COR-L47 (cell line): ENCODE measurements at places on chromosomes 5 and 9.

DNA sequence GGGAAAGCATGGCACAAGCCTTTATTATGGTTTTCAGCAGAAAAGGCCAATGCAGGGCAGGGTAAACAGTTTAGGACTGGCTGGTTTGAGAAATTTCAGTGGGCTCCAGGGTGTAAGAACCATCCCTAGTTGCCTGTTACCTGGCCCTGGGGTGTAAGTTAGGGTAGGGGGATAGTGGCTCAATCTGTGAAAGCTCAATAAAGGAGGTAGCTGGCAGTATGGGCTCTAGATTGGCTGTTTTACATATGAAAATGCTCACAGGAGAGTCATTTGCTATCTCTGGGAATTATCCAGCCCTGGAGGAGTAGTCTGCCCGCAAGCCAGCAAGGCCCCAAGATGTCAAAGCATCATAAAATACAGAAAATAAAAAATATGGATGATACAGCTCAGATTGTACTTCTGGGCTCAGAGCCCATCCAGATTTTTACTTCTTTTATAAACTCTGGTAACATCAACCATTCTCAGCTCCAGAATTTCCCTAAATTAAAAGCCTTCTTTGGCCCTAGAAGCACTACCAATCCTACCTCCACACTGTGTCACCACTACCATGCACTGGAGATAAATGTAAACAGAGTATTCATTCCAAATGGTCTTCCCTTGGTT, 31.1 kb downstream of the SSBP2 start:
- DNase-seq: no peak

GRCh38 chr5:160133071-160133917, 14.0 kb upstream of the PWWP2A start:
- no peak for DNase-seq

DNA sequence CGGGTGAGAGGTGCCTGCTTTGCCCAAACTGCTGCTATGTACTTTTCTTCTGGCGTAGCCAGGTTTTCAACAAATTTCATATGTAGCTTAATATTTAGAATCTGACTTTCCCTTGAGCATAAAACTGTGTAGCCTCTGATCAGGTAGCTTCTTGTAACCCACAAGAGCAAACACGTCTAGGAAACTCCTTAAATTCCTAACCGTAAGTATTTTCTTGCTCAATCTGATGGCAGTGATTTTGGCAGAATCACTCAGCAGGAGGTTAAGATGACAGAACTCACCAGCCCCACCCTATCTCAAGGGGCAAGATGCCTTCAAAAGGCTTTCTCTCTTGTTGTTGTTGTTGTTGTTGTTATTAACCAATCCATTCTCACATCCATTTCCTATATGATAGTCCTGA, 20.8 kb downstream of the CKMT2 start:
- no peak for DNase-seq

- no peak for DNase-seq
Measured at GRCh38 chr9:91945277-91946085, 4.5 kb downstream of the ROR2 start.

DNA sequence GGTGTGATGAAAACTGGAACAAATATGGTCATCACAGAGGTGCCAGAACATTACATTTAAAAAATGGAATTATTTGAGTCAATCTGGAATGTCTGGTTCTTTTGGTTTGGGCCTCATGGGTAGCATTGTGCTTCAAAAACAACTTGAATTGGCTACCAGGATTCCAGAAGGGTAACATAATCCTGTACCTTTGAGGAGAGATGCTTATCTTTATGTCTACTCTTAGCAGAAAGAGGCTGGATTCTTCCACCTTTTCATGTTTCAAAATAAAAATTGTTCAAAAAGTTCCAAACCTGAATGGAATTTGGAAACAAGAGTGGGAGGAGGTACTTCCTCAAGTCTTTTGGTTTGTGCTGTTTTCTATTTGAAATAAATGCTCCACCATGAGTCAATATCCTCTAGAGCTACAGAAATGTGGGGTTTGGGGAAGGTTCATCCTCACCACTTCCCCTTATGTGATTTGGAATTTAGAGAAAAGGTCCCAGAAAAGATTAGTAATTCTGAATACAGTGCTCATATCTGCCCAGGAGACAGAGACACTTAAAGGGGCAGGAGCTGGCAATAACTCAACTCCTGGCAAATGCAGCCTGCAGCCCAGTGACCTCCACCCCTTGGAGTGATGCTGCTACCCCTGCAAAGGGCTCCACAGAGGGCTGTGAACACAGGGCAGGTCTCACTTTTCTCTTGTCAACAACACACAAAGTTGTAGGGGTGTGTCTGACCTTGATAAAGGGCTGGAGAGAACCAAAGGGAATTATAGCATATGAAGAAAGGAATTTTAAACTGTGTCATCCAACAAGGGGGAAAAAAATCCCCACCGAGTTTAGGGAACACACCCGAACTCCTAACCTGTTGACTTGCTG, 272.8 kb downstream of the CWC27 start:
- no peak for DNase-seq

DNA sequence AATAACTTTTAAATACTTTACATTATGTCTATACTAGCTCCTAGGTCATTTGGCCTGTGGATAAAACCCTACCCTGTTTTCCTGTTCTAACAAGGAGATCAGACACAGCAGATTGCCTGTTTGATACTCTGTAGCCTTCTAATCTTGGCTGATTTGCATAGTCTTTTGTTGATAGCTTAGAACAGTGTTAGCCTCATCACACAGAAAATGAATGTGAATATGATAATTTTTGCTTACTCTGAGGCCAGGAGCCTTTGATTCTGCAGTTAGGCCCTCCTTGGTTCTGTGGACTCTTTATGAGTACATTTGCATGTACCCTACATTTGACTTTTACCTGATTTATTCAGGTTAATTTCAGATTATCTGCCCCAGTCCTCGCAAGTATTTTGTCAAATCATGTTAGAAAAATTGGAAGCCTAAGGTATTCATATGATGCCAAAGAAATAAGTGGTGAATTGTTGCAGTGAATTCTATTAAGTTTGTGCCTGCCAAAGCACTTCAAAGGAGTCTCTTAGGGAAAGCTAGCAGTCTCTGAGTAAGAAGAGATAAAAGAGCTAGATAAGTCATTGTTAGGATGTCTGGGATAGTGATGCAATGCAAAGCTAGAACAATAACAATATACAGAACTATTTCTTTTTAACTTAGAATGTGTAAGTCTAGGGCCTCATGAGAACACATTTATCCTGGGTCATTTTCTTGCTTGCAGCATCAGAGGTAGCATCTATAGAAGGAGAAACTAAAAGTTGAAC, 56.4 kb downstream of the SCAMP1 start:
- no peak for DNase-seq
